Activated naive CD4-positive, alpha-beta T cell treated with anti-CD3 and anti-CD28 coated beads for 36 hours (primary cell): ENCODE measurements at places on chromosomes 11 and 22. TPM values are rescaled to one million over a fixed set of nuclear protein-coding genes. Genes with fewer than 3 reads are reported as not detected.

DNA sequence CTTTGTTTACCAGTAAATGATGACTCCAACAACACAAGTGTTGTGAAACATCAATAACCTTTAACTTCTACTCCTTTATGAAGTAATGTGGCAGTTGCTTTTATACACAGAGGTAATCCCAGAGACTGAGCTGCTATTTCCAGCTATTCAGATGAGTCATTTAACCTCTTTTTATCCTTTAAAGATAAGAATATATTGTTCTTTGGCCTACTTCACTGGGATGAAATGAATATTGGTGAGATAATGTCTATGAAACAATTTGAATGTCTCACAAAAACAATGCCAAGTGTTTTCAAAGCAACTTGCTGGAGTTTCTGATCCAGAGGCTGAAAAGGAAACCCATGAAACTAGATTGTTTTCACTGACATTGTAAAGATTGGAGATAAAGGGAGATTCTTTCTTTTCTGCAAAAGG lies 564.4 kb upstream of the LUZP2 start:
- no peaks in the 10 kb centered on the region for H3K36me3 ChIP-seq
- H3K27ac ChIP-seq = no peak overlapping the region
- DNase-seq = no peak
- H3K27me3 ChIP-seq = no peaks in the 10 kb centered on the region

DNA sequence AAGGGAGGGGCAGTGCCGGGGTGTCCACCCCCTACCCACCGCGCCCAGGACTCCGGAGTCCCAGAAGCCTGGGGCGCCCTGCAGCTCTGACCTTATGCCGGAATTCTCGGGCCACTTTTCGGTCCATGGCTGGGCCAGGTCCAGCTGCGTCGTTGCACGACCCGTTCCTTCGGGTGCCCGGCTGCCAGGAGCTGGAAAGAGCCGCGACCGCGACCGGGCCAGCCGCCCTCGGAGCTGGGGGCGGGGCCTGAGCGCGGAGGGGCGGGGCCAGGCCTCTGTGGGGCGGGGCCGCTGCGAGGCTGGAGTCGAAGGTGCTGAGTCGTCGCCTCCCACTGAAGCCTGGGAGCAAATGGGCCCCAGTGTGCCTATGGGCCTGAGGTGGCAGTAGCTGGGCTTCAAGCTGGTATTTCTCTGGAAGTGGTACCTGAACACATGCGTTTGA lies at the start of gene USH1C:
Gene USH1C (minus strand): TSS at position 236 of the 442 bp plus-strand sequence. CDS start 109 bp downstream, at position 127.
- no peak within 1 kb of the TSS for H3K4me3 ChIP-seq
- peaks cover 29% of the 10 kb centered on the region for H3K27me3 ChIP-seq
- peak; percentile 40 for DNase-seq
- no peak within 1 kb of the TSS for H3K27ac ChIP-seq

DNA sequence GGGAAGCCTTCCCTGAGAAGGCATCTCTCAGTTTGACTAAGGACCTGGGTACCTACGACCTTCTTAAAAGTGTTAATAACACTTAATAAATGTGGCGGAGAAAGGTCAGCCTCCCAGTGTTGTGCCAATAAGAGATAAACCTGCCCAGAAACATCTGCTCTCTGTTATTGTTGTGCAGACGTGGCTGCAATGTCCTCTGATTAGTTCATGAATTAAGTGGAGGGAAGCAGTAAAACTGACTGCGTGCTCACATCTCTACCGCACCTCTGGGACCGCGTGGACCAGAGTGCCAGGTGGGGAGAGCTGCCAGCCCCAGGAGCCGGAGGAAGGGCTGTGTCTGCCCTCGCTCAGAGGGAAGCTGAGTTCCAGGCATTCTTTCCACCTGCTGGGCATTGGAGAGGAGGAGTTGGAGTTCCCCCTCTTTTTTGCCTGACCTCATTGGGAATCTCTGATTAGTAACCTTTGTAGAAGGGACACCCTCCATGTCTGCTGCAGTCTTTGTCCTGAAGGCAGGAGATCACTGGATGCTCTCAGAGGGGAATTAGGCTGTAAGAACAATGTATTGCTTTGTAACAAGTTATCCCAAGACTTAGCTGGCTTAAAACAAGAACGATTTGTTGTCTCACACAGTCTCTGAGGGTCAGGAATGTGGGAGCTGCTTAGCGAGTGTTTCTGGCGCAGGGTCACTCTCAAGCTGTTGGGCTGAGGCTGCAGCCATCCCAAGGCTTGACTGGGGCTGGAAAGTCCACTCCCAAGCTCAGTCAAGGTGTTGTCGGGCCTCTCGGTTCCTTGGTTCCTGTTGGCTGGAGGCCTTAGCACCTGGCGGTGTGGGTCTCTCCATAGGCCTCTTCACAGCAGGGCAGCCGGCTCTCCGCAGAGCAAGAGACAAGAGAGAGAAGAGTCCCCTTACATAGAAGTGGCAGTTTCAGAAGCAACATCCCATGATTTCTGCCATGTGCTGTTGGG lies 247.6 kb upstream of the TBCEL start:
- H3K4me1 ChIP-seq = no peaks in the 10 kb centered on the region
- DNase-seq = no peak
- H3K27ac ChIP-seq = no peak overlapping the region
- peaks cover 9% of the 10 kb centered on the region for H3K27me3 ChIP-seq

DNA sequence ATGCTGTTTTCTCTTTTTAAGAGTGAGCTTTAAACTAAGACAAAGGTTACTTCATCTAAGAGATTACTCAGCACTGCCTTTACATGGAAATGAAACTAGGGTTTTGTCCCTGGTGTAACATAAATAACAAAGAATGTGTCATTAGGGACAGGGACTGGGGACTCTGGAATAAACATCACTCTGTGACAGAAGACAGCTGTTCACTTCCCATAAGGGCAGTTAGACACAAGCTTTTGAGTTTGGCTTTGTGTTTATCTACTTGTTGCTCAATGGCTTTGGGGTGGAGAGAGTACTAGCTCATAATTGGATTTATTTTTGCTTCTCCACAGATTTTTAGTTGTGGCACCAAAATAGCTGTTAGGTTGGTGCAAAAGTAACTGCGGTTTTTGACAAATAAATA lies 154.5 kb downstream of the OR4C45 start:
- DNase-seq = no peak
- no peak overlapping the region for H3K4me3 ChIP-seq
- H3K36me3 ChIP-seq = no peaks in the 10 kb centered on the region
- no peaks in the 10 kb centered on the region for H3K4me1 ChIP-seq

DNA sequence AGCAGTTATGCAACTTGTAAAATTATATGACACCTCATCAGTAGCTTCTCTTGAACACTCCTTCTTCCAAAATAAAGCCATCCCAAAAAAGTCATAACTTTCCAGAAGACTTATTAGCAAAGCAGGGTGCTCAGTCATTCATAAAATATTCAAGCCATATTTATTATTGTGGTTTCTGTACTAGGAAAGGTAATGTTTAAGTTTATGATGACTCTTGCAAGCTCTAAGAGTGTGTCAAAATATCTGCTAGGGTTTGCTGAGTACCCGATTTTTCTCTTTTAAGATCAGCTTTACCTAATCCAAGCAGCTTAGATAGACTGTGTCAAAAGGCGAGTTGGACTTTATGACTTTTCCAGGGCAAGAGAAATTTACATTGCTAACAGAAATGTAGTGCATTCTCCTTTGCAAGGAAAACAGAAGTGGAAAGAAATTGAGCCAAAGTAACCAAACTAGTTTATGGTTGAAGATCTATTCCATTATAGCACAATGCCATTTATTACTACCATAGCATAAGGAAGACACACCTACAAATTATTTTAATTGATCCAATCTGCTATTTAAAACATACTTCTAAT lies 98.0 kb upstream of the SOX6 start:
- no peaks in the 10 kb centered on the region for H3K27me3 ChIP-seq
- no peak for DNase-seq
- no peak overlapping the region for H3K4me3 ChIP-seq

GRCh38 chr11:27635567-27636037 lies 64.7 kb downstream of the BDNF start:
- no peak for DNase-seq
- no peaks in the 10 kb centered on the region for H3K27me3 ChIP-seq
- no peak overlapping the region for H3K4me3 ChIP-seq
- H3K36me3 ChIP-seq = no peaks in the 10 kb centered on the region
- no peak overlapping the region for H3K27ac ChIP-seq

GRCh38 chr11:46335271-46335670 lies 12.0 kb upstream of the DGKZ start:
- DNase-seq = peak; percentile 60
- peak overlapping the region; percentile 58 for H3K4me3 ChIP-seq
- peaks cover 79% of the 10 kb centered on the region for H3K4me1 ChIP-seq
- H3K27ac ChIP-seq = peak overlapping the region; percentile 63
- no peaks in the 10 kb centered on the region for H3K27me3 ChIP-seq

DNA sequence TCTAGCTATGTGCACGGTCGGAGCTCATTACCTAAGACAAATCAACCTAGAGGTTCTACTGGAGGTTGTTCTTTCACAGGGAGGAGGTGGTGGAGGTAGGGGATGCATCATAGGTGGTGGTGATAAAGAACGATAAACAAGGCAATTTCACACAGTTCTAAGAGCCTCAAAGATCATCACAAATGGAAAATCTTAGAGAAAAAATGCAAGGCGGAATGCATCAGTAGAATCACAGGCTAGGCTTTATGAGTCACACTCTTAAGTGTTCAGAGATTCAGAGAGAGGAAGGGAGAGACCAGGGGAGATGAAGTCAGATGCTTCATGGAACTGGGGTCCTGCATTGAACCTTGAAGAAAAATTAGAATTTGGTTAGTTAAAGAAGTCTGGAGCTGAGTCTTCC lies 58.3 kb downstream of the TMPRSS5 start:
- no peak for DNase-seq
- no peaks in the 10 kb centered on the region for H3K36me3 ChIP-seq
- H3K4me1 ChIP-seq = no peaks in the 10 kb centered on the region
- H3K27me3 ChIP-seq = peaks cover 4% of the 10 kb centered on the region
- H3K4me3 ChIP-seq = no peak overlapping the region

GRCh38 chr11:88507771-88508417 lies 170.4 kb upstream of the CTSC start:
- peaks cover 42% of the 10 kb centered on the region for H3K27me3 ChIP-seq
- no peak for DNase-seq
- H3K36me3 ChIP-seq = no peaks in the 10 kb centered on the region
- H3K4me3 ChIP-seq = peak overlapping the region; percentile 73

DNA sequence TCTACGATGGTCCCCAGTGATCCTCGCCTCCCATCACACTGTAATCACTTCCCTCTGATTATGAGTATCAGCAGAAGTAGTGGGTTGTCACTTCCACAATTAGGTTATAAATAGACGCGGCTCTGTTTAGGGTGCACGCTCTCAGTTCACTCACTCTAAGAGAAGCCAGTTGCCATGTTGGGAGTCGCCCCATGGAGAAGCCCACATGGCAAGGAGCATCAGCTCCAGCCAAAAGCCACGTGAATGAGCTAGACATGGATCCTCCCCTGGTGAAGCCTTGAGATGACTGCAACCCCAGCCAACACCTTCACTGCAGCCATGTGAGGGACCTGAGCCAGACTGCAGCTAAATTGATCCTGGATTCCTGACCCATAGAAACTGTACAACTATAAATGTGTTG lies 26.4 kb upstream of the MYOD1 start:
- H3K4me1 ChIP-seq = no peaks in the 10 kb centered on the region
- no peaks in the 10 kb centered on the region for H3K36me3 ChIP-seq
- H3K4me3 ChIP-seq = no peak overlapping the region
- peaks cover 26% of the 10 kb centered on the region for H3K27me3 ChIP-seq
- no peak overlapping the region for H3K27ac ChIP-seq
- DNase-seq = no peak

- H3K4me1 ChIP-seq = peaks cover 36% of the 10 kb centered on the region
- no peak overlapping the region for H3K27ac ChIP-seq
- H3K36me3 ChIP-seq = no peaks in the 10 kb centered on the region
- no peak for DNase-seq
- no peaks in the 10 kb centered on the region for H3K27me3 ChIP-seq
- H3K4me3 ChIP-seq = no peak overlapping the region
These were observed 58.5 kb downstream of the UBASH3B start for GRCh38 chr11:122714004-122714403.

GRCh38 chr11:109120341-109120740 lies 301.6 kb upstream of the C11orf87 start:
- H3K27me3 ChIP-seq = no peaks in the 10 kb centered on the region
- H3K36me3 ChIP-seq = no peaks in the 10 kb centered on the region
- DNase-seq = no peak
- H3K27ac ChIP-seq = no peak overlapping the region

- no peak overlapping the region for H3K4me3 ChIP-seq
- H3K27me3 ChIP-seq = peaks cover 12% of the 10 kb centered on the region
- H3K27ac ChIP-seq = no peak overlapping the region
- H3K4me1 ChIP-seq = no peaks in the 10 kb centered on the region
These were observed 112.1 kb downstream of the TRIM29 start for GRCh38 chr11:120025606-120026335.

GRCh38 chr22:40322021-40322420 lies 24.3 kb upstream of the ADSL start:
- DNase-seq = no peak
- no peaks in the 10 kb centered on the region for H3K27me3 ChIP-seq
- H3K4me1 ChIP-seq = peaks cover 53% of the 10 kb centered on the region

DNA sequence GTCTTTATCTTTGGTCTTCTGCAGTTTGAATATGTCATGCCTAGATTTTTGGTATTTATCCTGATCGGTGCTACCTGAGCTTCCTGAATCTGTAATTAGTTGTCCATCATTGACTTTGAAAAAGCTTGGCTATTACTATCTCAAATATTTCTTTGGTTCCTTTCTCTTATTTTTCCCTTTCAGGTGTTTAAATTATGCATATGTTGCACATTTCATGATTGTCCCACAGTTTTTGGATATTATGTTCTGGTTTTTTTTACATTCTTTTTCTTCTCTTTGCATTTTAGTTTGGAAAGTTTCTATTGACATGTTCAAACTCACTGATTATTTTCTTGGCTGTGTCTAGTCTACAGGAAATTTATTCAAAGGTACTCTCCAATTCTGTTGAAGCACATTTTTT lies 840.3 kb upstream of the LRRC4C start:
- H3K4me1 ChIP-seq = no peaks in the 10 kb centered on the region
- no peak overlapping the region for H3K4me3 ChIP-seq
- H3K27me3 ChIP-seq = no peaks in the 10 kb centered on the region
- no peaks in the 10 kb centered on the region for H3K36me3 ChIP-seq
- DNase-seq = no peak
- H3K27ac ChIP-seq = no peak overlapping the region

- no peaks in the 10 kb centered on the region for H3K36me3 ChIP-seq
- no peak overlapping the region for H3K4me3 ChIP-seq
- H3K27ac ChIP-seq = no peak overlapping the region
- H3K27me3 ChIP-seq = peaks cover 17% of the 10 kb centered on the region
- no peaks in the 10 kb centered on the region for H3K4me1 ChIP-seq
- DNase-seq = no peak
These were observed 46.5 kb upstream of the GALNT18 start for GRCh38 chr11:11668274-11668673.

DNA sequence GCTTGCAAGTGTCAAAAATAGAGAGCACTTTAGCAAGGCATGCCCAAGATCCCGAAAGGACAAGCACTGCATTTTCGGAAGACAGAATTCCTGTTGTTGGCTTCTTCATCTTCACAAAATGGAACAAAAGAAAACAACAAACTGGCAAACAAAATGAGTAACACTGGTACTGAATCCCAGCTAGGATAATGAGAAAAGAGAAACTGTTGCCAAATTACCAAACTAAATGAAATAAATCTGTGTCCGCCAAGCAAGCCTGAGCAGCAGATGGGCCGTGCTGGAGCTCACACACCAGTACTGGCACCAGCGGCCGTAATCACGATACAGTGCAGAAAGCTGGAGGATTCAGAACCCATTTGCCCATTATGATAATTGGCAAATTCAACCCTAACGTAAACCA lies 30.6 kb downstream of the TUB start:
- H3K4me1 ChIP-seq = no peaks in the 10 kb centered on the region
- no peak overlapping the region for H3K4me3 ChIP-seq
- H3K27me3 ChIP-seq = no peaks in the 10 kb centered on the region
- DNase-seq = no peak
- no peak overlapping the region for H3K27ac ChIP-seq
- H3K36me3 ChIP-seq = peaks cover 16% of the 10 kb centered on the region

Gene PTPMT1
- total RNA-seq = 46.9 TPM

Gene PATE4
- total RNA-seq = not detected

Gene GGTLC3
- not detected for total RNA-seq

Gene KLHL22
- total RNA-seq = 11.7 TPM

Gene JAM3
- 4.0 TPM for total RNA-seq
